ENCODE measurements at places on chromosomes 2 and 18.

GRCh38 chr2:58137221-58137620 lies 90.6 kb downstream of the VRK2 start:
- DNase-seq: no peak

GRCh38 chr18:74963820-74964446 lies 245.0 kb downstream of the PTGR3 start:
- no peak for DNase-seq

GRCh38 chr2:85266146-85267041 lies 61.4 kb downstream of the TGOLN2 start:
- DNase-seq: peak; percentile 15

- DNase-seq: no peak
Measured at GRCh38 chr2:150526827-150527226, 39.4 kb upstream of the RND3 start.

GRCh38 chr18:50183556-50183955 lies 11.4 kb downstream of the MYO5B start:
- no peak for DNase-seq

DNA sequence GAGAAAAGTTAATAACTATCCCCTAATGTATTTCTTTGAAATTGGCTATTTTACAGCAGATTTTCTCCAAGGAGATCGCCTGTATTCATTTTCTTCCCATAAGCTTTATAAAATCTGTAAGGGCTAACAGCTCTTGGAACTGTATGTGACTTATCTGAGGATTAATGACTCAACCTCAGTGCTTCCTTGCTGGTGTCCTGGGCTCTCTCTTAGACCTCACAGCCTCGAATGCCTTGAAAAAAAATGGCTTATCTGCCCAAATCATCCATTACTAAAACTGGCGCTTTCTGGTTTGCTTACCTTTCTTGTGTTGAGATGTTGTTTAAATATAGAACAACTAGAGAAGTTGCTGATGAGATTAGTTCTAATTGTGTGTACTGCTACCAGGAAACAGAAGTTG lies 713.6 kb downstream of the SLC4A3 start:
- DNase-seq: no peak

DNA sequence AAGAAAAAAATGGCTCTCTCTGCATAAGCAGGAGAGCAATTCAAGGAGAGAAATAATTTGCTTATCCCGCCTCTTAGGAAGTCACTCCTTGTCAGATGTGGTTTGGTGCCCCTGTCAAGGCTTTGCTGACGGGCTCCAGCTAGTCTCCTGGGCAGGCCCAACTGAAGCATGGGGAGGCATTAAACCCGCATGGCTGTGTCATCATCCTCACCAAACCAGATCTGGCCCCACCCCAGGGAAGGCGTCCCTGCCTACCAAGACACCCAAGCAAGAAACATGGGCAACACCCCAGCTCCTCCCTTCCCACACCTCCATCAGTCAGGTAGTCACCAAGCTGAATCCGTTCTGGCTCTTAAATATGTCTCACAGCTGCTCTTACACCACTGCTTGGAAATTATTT lies 108.0 kb downstream of the SGPP2 start:
- DNase-seq: no peak

DNA sequence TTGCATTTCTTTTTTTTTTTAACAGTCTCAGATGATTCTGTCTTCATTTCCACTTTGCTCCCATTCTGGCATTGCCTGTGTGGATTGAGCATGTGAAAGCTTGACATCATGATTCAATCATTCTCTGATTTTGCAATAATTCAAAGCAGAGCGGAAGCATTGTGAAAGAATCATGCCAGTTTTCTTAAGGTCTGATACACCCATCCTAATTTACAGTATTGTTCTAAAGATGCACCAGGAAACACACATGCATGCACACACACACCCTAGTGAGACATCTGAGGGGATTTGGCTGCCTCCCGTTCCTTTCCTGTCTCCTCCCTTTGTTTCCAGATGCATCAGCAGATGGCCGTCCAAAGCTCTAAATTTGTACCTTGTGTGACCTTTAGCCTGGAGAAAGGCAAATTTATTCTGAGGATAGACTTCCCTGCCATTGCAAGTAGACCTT lies 97.3 kb downstream of the FMNL2 start:
- no peak for DNase-seq

- DNase-seq: no peak
Measured at GRCh38 chr2:193199322-193199721, 1004.6 kb upstream of the TMEFF2 start.

DNA sequence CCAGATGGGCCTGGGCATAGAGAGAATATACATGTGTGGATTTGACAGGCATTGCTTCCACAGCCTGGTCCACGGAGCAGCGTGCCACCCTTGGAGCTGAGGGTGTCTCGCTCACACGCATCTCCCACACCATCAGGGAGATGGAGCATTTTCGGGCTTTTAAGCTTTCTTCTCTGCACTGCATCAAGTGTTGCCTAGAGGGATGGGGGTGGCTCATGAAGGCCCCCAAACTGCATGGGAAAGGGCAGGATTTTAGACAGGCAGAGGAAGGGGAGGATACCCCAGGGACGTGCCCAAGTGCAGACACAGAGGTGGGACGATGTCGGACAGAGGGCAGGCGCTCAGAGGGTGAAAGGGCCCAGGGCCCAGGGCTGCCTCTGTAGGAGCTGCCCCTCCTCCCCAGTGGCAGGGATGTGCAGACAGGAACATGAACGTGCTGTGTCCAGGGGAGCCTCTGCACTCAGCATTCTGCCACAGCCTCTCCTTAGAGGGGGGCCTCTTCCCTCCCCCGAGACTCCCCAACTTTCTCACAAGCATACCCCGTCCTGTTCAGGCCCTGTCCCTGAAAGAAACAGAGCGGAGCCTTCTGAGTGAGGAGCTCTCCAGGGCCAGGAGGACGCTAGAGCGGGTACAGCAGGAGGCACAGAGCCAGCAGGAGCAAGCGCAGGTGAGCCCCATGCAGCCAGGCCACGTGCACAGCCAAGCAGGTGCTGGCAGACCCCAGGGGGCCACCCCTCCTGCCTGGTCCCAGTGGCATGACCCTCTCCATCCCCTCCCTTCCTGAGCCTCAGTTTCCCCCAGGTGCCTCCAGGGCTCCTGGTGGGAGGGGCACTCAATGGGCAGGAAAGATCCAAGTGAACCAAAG lies 42.9 kb upstream of the SNED1 start:
- DNase-seq: no peak

DNA sequence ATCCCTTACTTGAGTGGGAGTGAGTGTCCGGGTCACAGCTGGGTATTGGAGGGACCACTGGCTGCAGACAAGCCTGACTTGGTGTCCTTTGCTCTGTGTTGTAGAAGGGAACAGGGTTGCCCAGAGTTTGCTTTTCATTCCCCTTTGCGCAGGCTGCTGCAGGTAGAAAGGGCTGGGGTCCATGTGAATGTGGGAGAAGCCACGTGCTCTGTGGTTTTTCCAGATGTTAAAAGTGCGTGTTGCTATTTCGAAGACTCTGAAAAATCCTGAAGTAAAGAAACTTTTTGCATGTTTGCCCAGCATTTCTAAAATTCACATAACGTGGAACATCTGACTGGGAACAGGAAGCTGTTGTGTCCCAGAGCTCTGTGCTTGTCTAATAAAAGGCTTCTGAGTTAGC lies 28.8 kb downstream of the GLI2 start:
- DNase-seq: no peak

- DNase-seq: no peak
Measured at GRCh38 chr2:127188797-127189196, 31.3 kb downstream of the CYP27C1 start.

DNA sequence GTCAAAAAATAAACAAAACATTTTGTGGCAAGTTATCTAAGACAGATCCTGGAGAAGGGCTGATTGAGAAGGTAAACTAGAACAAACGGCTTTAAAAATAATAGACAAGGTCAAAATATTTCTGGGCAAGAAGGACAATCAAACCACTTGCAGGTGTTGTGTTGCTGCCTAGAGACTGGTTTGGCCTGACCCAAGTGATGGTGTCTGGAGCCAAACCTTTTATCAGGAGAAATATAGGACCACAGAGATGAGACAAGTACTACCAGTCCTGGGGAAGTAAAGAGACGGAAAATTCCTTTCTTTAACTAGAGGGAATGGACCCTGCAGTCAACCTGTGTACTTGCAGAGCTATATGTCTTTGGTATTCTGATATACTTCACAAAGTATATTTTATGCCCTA lies 44.2 kb downstream of the PLCL1 start:
- no peak for DNase-seq

DNA sequence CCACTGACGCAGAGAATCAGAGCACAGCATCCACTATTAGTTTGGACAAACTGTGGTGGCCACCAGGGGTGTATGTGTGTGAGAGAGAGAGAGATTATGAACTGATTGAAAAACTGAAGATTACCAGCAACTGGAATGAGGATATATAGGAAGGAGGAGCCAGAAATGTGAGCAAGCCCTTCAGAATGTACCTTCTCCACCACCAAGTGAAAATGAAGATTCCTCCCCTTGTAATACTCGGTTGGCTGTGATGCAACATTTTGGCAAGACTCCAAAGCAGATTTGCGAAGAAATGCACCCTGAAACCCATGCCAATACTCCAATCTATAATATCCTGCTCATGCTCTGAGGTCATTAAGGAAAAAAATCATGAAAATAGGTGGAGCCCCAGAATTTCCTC lies 121.2 kb upstream of the SLC35G4 start:
- no peak for DNase-seq

DNA sequence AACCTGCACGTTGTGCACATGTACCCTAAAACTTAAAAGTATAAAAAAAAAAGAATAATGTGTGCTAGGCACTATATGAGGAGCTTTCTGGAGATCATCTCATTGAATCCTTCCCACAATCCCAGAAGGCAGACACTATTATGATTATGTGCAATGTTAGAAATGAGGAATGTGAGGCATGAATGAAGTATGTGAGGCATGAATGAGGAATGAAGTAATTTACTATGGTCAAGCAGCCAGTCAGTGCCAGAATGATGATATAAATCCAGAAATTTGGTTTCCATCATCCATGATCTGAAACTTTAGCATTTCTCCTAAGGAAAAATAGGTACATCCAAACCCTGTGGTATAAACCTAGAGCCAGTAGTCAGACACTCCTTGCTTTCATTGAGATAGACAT lies 42.0 kb downstream of the CCDC148 start:
- DNase-seq: no peak

DNA sequence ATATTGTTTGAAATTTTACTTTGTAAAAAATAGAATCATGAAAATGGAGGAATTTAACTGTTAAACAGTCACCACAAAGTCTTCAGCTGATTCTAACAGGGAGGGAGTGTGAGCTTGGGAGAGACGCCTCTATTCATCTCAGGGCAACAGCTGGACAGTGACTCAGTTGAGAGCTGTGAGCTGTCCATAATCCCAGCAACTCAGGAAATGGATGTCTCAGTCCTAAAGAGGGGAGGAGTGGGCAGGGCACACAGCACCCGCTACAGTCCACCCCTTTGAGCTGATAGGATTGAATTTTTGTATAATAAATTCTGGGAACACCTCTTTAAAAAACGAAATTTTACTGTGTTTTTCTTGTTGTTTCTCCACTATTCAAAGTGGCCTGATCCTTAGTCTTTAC lies 255.1 kb upstream of the THUMPD2 start:
- no peak for DNase-seq

- no peak for DNase-seq
Measured at GRCh38 chr2:176174382-176174823, 14.1 kb upstream of the HOXD1 start.

Data from activated naive CD8-positive, alpha-beta T cell treated with anti-CD3 and anti-CD28 coated beads, Interleukin-2, amount 50 U/mL, for 16 hours (primary cell).